ENCODE measurements at places on chromosomes 5 and 9.
A peak's percentile ranks its signal among the peaks of the same experiment; 100 is the strongest.

DNA sequence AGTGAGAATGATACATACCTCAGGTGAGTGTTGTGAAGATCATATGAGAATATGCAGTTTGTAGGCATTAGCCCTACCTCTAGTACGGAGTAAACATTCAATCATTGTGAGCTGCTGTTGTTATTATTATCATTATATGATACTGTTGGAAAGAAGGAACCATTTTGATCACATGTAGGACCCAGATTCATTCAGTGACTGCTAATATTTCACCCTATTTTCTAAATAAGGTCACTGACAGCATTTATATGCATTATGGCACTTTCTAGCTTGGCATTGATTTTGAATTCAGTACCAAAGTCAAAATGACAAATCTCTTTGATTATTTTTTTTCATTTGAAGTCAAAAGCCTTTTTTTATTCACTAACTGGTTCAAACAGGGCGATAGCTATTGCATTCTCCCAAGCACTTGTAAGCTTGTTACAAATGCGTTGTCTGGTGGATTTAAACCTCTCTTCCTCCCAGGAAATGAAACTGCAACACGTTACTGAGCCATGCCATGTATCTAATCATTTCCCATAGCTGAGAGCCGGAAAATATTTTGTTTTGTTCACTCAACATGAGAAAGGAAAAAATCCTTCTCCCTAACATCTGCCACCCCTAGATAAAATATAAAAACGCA, 320.8 kb upstream of the SGCD start:
- no peak for DNase-seq

GRCh38 chr5:65066387-65067146, 297.8 kb downstream of the CWC27 start:
- DNase-seq: no peak

GRCh38 chr9:132042324-132042723, 37.3 kb downstream of the MED27 start:
- peak; percentile 76 for DNase-seq

GRCh38 chr5:141560151-141560550, 58.6 kb downstream of the DIAPH1 start:
- peak; percentile 2 for DNase-seq

GRCh38 chr5:170338933-170339779, 41.6 kb upstream of the LCP2 start:
- no peak for DNase-seq

DNA sequence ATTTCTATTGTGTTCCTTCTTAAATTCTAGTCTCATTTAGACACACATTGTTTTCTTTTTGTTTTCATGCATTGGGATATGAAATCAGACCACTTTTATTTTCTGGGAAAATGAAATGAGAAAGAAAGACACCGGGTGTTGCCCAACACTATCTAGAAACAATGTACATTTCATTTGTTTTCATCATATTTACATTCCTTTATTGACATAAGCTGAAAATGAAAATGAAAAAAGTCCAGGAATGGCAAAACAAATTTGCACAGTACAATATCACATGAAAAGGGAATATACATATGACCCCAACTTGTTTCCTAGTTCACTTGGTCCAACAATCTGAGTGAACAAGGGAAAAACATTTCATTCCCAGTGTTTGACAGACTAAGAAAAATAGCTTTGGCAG, 20.7 kb downstream of the IFNE start:
- no peak for DNase-seq

GRCh38 chr5:170523142-170523551, 19.3 kb downstream of the KCNIP1 start:
- DNase-seq: no peak

- DNase-seq: no peak
Measured at GRCh38 chr5:180590543-180591310, 572 bp downstream of the SCGB3A1 start.

Data from urothelium cell line (cell line).